ENCODE measurements at places on chromosomes 4 and X.

DNA sequence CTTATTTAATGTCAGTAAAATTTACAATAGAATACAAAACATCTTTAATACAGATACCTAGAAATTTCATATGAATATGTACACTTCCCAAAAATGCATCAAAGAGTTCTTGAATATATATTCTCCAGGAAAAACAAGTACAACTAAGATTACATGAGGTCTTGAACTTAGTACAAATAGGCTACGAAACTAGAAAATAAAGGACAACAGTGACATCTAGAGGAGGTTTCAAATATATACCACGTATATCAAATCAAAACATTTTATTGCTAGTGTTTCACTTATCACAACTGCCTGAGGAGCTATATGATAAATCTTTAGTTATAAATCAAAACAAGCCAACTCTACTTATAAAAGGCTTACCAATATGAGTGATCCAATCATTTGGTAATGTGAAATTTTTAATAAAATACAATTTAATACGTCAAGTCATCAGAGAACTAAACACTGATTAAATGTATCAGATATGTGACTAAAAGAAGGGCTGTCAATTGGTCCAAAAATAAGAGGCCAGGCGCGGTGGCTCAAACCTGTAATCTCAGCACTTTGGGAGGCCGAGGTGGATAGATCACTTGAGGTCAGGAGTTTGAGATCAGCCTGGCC lies 36.6 kb downstream of the ANAPC10 start:
- DNase-seq, result no peak

- no peak for DNase-seq
Observed at GRCh38 chr4:158914218-158914617, 145.4 kb downstream of the FNIP2 start.

GRCh38 chr4:158155656-158156356 lies 17.0 kb downstream of the GASK1B start:
- DNase-seq, result no peak

DNA sequence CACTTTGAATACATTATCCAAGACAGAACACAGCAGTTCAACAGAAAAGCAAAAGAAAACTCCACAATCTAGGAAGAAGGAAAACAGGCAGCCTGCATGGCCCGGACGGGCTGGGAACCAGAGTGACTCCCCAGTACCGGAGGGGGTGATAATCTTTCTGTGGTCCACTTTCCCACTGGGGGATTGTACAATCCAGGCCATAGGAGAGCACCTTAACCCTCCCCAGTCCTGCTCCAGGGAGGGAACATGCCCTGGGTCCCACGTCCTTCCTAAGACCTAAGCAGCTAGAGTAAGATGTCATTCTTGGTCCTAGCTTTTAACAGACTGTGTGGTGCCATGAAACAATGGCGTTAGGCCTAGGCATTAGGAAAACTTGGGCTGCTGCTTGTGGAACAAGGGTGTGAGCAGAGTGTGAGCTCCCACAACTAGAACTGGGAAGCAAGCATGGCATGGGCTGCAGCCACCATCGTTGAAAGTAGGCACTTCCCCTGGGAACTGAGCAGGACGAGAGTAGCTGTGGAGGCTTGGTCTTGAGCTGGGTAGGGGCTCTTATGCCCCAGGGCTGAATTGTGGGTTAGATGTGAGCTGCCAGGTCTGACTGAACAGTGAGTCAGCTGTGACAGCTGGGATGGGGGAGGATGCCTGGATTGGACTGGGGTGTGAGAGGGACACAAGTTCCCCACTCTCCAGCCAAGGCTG lies 42.4 kb downstream of the NAT8L start:
- no peak for DNase-seq

- no peak for DNase-seq
Observed at GRCh38 chr4:150280081-150280895, 202.0 kb downstream of the DCLK2 start.

DNA sequence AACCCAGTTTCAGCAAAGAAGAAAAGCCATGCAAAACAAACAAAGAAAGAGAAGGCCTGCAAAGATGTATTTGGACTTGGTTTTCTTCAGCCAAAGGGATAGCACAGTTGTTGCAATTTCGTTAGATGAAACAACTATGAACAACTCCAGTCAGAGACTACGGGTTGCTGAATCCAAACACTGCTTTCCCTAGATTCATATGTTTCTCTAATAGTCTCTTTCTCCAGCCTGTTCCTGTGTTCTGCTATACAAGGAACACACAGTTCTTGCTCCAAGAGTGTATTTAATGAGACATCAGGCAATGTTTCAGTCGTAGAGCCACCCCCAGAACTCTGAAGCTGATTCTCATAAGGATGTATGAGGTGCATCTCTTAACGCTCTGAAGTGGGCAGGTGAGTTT lies 162.5 kb upstream of the TBL1X start:
- no peak for DNase-seq

- DNase-seq, result no peak
Observed at GRCh38 chr4:22635692-22636091, 57.0 kb upstream of the GBA3 start.

DNA sequence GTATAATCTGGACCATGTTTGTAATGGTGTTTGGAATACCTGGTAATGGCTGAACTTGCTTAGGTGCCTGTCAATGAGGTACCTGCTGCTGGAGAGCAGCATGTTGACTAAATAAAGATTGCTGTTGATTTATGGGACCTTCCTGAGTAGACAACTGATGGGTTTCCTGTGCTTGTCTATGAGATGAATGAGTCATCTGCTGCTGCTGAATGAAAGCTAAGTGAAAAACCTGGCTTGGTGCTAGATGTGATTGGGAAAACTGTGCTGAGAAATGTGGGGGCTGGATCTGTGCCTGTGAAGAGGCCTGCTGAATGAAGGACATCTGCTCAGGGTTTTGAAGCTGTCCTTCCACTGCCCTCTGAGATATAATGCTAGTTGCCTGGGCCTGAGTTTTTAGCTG lies 69.6 kb downstream of the WNK3 start:
- DNase-seq, result no peak

DNA sequence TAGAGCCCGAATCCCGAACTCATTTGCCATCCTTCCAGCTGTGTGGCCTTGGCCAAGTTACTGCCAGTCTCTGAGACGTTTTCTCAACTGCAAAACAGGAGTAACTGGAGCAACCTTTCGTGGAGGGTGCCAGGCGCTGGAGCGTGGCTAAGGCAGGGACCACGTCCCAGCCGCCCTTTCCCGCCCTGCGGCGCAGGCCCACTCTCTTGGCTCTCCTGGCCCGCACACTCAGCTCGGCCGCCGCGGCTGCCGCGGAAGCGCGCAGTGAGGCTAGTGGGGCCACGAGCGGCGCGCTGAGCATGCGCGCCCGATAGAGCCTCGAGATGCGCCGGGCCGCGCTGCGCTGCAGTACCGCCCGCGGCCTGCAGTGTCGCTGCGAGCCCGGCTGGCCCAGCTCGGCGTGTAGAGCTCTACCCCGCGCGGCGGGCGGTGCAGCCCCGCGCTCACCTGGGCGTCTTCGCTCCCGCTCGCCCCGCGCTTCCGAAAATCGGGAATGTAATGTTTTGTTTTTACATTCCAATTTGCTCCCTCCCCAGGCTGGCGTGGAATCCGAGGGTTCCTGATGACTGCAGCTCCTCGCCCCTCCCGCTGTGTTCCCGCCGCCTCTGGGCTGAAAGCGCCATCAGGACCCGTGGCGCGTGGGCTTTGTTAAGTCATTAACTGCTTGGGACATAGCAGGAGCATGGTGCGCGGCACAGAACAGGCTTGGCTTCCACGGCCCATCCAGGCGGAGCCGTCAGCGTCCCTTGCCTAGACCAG lies 4.0 kb upstream of the ZNF518B start:
- DNase-seq, result peak; percentile 48

GRCh38 chr4:102322736-102323135 lies 22.5 kb downstream of the SLC39A8 start:
- DNase-seq, result no peak

DNA sequence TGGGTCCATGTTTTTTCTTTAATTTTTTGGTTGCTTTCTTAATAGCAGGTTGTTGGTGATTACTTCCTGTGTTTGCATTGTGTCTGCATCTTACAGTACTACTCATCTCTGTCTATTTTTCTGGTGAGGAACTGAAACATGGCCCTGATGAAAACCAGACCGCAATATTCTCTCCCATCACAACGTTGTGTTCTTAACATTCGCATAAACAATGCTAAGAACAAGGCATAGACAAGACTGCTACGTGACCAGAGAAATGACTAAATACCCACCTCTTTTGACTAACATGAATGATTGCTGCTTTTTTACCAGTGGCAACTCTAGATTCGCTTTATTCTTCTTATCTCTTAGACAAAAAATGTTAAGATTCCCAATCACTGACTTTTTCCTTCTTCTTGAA lies 179.1 kb downstream of the GC start:
- DNase-seq, result no peak

DNA sequence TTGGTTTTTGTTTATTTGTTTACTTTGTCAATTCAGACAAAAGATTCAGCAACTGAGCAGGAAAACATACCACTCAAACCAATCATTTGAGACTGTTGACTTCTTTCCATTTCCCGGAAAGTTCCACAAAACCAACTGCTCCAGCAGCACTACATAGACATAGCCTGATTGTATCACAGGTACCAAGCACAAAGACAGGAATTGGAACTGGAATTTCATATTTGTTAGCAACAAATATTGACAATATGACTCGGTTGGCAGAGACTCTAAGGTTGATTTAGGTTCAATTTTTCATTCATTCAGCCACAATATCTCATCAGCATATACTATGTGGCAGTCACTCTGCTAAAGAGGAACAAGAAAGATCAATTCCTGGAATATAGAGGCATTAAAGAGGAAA lies 364.0 kb downstream of the ZIC3 start:
- no peak for DNase-seq

DNA sequence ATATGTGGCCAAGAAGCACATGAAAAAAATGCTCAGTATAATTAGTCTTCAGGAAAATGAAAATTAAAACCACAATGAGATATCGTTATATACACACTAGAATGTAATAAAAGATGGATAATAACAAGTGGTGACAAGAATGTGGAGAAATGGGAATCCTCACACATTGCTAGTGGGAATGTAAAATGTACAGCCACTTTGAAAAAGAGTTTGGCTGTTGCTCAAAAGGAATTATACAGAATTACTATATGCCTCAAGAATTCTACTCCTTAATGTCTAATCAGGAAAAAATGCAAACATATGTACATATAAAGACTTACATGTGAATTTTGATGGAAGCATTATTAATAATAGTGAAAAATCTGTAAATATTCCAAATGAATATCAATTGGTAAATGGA lies 102.2 kb downstream of the SPCS3 start:
- no peak for DNase-seq

GRCh38 chr4:185657699-185658098 lies 122.4 kb upstream of the PDLIM3 start:
- DNase-seq, result no peak

DNA sequence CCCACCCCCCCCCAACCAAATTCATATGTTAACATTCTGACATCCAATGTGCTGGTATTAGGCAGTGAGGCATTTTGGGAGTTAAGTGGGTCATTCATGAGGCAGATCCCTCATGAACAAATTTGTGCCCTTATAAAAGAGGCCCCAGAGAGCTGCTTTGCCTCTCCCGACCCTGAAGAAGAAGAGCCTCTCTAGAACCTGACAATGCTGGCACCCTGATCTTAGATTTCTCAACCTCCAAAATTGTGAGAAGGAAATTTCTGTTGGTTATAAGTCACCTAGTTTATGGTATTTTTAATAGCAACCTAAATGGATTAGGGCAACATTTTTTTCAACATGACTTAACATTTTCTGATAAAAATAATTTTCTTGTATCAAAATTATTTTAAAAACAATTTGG lies 296.3 kb downstream of the CFAP299 start:
- DNase-seq, result no peak

GRCh38 chrX:149610511-149610910 lies 15.4 kb upstream of the HSFX2 start:
- no peak for DNase-seq

- DNase-seq, result no peak
Observed at GRCh38 chr4:100789991-100790390, 272.2 kb upstream of the EMCN start.

- DNase-seq, result no peak
Observed at GRCh38 chr4:105472871-105473323, 965 bp downstream of the PPA2 start.

DNA sequence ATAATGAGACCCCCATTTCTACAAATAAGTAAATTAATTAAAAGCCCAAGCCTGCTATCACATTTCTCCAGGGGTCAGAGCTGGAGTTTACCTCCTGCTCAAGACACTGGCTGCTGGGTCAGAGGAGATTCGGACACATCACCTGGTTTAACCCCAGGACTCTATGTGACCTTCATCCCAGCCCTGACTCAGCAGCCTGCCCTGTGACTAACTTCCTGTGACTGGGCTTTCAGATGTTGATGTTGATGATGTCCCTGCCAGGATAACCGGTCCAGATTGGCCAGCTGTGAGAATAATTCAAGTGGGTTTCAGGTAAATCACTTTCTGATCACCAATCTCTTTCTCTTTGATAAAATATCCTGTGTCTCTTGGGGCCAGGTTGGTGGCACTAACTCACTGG lies 102.4 kb upstream of the MAML3 start:
- DNase-seq, result no peak

GRCh38 chr4:147591106-147591505 lies 26.1 kb upstream of the TMEM184C start:
- DNase-seq, result no peak

DNA sequence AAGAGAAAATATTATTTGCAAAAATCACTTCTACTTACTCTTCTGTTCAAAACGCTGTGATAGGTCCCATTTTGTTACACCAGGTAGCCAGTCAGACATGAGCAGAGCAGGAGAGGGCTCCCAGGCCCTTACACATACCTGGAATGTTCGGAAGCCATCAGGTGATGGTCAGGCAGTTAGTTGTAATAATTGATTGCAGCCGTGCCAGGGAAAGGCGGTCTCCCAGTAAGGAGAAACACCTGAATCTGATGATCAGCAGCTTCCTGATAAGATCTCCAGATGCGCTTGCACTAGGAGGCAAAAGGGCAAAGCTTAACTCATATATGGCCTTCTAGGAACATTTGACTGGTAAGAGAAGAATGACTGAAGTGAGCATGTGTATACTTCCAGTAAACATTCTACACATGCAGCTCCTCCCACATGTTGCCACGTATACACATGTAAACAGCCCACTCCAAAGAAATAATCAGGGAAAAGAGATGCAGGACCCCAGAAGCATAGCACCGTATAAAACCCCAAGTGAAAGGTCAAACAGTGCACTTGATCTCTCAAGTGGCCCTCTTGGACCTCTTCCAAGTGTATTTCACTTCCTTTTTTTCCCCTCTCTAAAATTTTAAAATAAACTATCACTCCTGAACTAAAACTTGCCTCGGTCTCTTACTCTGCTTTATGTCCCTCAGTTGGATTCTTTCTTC lies 1338.0 kb downstream of the FSTL5 start:
- no peak for DNase-seq

- DNase-seq, result no peak
Observed at GRCh38 chr4:124066595-124066994, 645.9 kb downstream of the ANKRD50 start.

DNA sequence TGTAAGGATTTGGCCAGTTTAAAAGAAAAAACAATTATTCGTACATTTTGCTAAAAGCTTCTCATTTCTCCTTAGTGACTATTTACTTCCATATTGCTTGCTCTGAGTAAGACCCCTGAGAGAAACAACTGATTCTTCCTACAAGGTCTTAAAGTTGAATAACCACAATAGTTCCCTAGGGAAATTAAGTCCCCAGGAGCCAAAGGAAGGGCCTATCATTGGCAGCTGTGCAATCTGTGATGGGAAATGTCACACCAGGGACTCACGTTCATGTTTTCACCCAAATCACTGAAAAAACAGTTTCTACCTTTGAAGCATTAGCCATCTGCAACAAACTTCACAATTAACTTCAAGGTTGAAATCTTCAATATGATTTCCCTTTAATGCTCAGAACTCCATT lies 66.7 kb downstream of the JADE1 start:
- DNase-seq, result no peak

- DNase-seq, result no peak
Observed at GRCh38 chr4:41569961-41570360, 32.0 kb downstream of the LIMCH1 start.

Data from mucosa of gallbladder (tissue), 1 donor.